CD8-positive, alpha-beta memory T cell (primary cell): ENCODE measurements at places on chromosomes 6 and 20.
A peak's percentile ranks its signal among the peaks of the same experiment; 100 is the strongest.

DNA sequence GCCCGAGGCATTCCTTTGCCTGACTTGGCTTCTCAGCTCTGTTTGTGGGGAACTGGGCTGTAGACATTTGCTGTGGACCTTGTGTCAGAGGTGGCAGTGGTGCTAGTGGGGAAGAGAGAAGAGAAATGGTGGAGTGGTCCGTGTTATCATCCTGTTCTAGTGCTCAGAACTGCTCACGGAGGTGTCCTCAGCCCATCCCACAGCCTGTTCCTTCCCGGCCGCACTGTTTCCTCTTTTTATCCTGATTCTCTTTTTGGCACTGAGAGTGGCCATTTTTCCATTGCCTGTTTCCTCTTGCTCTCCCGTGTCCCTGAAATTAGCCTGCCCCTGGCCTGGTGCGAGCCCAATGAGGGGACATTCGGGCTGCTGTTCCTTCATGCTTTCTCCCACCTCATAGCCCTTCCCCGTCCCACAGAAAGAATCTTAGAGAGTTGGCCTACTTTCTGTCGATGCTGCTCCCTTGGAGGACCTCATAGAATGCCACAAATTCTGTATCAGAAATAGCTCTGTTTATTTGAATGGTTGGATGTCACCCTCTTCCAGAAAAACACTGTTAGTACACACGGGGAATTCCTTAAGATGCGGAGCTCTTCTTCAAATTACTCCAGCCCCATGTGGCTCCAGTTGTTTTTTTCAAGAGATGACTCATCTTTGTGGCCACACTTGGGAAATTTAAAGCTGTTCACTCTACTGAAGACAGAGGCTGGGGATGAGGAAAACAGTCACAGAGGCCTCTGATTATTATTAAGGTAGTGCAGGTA is 26.1 kb downstream of the FARS2 start:
- DNase-seq: no peak

GRCh38 chr6:42417641-42418112 is 34.0 kb downstream of the TRERF1 start:
- peak; percentile 32 for DNase-seq

GRCh38 chr20:3167738-3168078 is 5.6 kb downstream of the LZTS3 start:
- no peak for DNase-seq

- no peak for DNase-seq
These were observed 34.8 kb downstream of the WRNIP1 start for GRCh38 chr6:2799936-2800527.

DNA sequence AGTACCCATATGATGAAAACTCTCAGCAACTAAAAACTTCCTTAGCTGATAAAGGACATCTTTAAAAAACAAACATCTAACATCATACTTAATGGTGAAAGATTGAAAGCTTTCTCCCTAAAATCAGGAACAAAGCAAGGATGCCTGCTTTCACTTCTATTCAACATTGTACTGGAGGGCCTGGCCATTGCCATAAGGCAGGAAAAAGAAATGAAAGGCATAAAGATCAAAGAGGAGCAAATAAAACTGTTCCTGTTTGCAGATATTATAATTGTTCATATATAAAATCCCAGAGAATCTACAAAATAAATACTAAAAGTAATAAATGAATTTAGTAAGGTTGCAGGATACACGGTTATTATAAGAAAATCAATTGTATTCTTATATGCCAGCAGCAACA is 124.6 kb upstream of the ARMC2 start:
- no peak for DNase-seq

GRCh38 chr6:80638213-80639055 is 532.0 kb downstream of the BCKDHB start:
- DNase-seq: no peak

GRCh38 chr6:39047434-39048327 is 900 bp upstream of the GLP1R start:
- DNase-seq: no peak

- no peak for DNase-seq
These were observed 16.6 kb downstream of the DDO start for GRCh38 chr6:110398778-110399177.
